ENCODE measurements at places on chromosomes 6 and 20.
A peak's percentile ranks its signal among the peaks of the same experiment; 100 is the strongest.

DNA sequence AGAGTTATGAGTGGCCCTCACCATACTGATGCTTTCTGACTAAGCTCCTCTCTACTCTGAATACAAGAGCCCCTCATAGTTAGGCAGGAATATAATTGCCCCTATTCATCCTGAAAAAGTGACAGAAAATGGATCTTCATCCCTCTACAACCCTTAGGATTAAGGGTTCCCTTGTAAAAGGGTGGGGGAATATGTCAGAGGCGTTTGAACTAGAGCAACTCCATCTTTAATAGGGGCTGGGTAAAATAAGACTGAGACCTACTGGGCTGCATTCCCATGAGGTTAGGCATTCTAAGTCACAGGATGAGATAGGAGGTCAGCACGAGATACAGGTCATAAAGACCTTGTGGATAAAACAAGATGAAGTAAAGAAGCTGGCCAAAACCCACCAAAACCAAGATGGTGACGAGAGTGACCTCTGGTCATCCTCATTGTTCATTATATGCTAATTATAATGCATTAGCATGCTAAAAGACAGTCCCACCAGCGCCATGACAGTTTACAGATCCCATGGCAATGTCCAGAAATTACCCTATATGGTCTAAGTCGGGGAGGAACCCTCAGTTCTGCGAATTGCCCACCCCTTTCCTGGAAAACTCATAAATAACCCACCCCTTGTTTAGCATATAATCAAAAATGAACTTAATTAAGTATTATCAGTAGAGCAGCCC, 4.7 kb upstream of the GTF3C6 start:
- DNase-seq = no peak

- no peak for DNase-seq
Observed at GRCh38 chr6:8888468-8888867, 453.1 kb upstream of the SLC35B3 start.

GRCh38 chr6:143928853-143929252, 64.6 kb downstream of the ZC2HC1B start:
- DNase-seq = no peak

- DNase-seq = no peak
Observed at GRCh38 chr6:15960740-15961634, 167.9 kb upstream of the MYLIP start.

DNA sequence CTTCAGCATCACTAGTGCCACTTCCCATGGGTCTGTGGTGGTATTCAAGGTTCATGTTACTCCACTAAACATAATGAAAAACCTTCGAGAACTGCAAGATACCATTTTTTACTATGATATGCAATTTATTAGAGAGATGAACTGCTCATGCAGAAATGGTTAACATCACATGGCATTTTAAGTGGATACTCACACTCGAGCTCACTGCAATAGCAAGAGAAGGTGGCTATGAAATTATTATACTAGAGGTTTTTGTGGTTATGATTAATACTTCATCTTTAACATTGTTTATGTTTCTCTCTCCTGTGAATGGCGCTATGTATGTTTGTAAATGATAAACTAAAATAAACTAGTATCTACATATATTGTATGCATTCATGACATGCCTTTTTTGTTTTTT, 35.1 kb downstream of the SCAF8 start:
- no peak for DNase-seq

GRCh38 chr6:80541886-80542285, 435.4 kb downstream of the BCKDHB start:
- no peak for DNase-seq

DNA sequence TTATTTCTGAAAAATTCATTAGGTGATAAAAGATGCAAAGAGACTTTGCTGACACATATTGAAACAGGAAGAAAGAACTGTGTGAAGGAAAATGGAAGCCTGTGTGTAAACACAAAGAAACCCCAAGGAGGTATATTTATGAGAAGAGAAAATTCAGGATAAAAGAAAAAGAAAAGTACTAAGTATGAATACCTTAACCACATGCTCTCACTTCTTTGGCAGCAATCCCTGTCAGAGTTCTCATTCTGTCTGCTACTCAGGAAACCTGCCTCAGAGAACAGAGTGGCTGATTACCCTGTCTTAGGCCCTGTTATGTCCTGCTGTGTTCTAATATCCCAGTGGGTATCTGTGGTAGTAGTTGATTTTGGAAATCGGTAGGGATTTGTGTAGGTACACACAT, 457.9 kb downstream of the TBC1D32 start:
- no peak for DNase-seq

DNA sequence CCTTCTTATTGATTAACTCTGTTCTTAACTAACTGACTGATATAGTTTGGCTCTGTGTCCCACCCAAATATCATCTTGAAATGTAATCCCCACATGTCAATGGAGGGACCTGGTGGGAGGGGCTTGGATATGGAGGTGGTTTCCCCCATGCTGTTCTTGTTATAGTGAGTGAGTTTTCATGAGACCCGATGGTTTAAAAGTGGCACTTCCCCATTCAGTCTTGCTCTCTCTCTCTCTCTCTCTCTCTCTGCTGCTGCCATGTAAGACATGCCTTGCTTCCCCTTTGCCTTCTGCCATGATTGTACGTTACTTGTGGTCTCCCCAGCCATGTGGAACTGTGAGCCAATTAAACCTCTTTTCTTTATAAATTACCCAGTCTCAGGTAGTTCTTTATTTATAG, 81.8 kb upstream of the SPACA1 start:
- no peak for DNase-seq

DNA sequence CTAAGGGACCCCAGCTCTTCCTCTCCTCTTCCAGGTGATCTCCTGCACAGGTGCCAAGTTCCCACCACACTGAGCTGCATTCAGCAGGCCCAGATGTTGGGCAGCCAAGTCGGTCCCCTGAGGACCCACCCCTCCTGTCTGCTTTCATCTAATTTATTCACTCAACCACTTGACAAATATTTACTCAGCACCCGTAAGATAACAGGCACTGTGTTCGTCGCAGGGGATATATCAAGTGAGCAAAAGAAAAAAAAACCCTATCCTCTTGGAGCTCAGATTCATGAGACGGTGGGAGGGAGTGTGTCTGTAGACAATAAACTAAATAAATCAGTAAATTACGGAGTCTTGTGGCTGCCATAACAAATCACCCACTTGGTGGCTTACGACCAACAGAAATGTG, 143.6 kb downstream of the MRPL14 start:
- DNase-seq = no peak

- no peak for DNase-seq
Observed at GRCh38 chr6:107539409-107539808, 49.5 kb downstream of the SOBP start.

DNA sequence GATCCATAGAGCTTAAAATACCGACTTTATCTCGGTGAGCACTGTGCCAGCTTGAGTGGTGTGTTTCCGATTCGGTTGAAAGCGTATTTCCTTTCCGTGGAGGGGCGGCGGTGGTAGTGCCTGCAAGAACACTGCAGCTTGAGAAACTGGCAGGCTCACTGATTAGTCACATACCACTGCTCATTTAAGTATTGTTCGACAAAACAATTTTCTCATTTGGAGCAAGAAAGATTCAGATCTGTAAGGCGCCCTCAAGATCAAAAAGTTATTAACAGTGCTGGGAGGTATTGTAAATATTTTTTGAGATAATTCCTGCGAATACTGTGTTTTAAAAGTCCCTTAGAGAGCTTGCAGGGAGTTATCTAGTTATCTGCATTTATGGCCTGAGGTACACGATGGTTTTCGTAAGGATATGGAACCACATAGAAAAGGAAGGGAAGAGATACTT, 1.3 kb downstream of the MAPK14 start:
- DNase-seq = peak; percentile 70

GRCh38 chr6:160167604-160168399, 46.2 kb downstream of the SLC22A1 start:
- DNase-seq = no peak

GRCh38 chr20:50446351-50447101, 63.7 kb upstream of the PTPN1 start:
- DNase-seq = no peak

DNA sequence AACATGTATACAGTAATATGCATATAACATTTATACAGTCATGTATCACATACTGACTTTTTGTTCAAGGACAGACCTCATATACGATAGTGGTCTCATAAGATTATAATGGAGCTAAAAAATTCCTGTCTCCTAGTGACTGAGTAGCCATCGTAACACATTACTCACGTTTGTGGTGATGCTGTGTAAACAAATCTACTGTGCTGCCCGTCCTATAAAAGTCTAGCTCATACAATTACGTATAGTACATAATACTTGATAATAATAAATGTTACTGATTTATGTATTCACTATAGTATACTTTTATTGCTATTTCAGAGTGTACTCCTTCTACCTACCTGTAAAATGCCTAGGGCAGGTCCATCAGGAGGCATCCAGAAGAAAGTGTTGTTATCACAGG, 17.4 kb downstream of the SERAC1 start:
- no peak for DNase-seq

DNA sequence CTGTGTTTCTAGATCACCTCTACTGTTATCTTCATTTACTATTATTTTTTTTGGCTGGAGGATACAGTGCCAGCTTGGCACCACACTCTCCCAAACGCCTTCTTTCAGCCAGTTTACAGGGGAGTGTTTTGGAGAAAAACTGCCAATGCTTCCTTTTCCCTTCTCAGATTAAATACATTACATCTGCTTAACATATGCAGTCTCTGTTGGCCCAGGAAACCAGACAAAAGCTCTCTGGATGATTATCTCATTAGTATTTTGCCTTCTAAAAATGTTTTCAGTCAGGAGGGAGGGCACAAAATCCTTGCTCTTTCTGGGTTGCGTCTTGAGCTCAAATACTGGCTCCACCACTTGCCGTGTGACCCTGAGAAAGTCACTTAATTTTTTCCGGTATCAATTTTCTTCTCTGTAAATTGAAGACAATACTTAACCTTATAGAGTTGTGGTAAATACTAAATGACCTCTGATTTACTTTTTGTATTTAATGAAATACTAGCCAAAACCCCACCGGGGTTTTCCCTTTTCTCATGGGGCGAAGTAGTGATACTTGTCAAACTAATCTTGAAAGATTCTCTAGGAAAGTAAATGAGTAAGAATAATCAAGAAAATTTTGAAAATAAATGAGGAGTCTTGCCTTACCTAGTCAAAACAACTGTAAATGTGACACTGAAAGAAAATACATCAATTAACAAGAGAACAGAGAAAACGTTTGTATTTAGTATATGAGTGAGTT, 146.2 kb downstream of the MMS22L start:
- DNase-seq = no peak

GRCh38 chr6:46484081-46484820, 7.0 kb downstream of the RCAN2 start:
- no peak for DNase-seq

- no peak for DNase-seq
Observed at GRCh38 chr6:125164696-125165095, 11.1 kb downstream of the TPD52L1 start.

- DNase-seq = no peak
Observed at GRCh38 chr20:35116258-35116657, 23.7 kb upstream of the TRPC4AP start.

DNA sequence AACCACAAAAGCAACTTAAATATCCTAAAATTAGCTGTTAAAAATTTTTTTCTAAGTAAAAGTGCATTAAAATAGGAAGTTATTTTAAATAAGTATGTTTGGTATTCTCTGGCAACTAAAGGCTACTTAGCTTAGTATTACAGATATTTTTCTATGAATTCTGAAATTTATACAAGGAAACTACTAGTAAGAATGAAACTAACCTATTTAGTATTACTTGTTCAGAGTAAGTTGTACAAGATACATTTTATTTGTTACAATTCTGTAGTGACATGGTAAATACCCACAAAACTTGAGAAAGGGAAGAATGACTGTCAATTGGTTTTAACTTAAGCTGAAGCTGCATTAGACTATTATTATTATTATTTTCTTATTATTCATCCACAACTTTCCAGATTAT, 6.5 kb downstream of the PHIP start:
- DNase-seq = no peak

DNA sequence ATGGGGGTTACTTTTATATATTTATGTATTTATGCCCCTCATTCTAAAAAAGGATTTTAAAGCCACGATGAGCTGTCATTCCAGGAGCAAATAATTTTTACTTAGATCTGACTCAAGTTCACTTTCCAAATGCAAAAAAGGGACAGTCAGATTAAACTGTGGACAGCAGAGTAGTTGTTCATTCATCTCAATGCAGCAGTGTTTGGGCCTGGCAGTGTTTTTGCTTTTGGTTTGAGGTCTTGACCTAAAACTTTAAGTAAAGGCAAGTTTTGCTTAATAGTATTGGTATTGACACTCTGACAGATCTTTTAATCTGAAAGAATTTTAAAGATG, 13.9 kb downstream of the JARID2 start:
- DNase-seq = no peak

DNA sequence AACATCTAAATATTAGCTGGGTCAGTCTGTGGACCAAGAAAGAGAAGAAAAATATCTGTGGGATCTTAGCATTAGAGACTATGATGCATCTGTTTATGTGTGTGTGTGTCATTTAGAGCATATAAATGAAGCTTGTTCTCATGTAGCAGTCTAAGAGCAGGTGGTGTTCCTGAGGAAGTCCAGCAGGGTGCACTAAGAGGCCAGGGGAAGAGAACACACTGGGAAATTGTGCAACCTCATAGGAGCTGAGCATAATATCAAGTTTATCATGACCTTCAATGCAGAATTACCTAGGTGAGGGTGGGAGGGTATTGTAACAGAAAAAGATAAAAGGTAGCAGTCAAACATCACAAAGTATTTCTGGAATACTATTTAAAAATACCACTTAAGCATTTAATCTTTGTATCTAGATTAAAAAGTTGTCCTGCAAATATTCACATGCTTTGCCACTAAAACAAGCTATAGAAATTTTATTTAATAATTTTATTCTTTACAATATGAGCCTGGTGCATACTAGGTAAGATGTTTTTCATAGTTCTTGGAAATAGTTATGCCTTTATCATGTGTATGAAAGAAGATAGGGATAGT, 80.5 kb downstream of the SMPDL3A start:
- DNase-seq = no peak

- no peak for DNase-seq
Observed at GRCh38 chr20:5864873-5865587, 85.3 kb downstream of the TRMT6 start.

- DNase-seq = no peak
Observed at GRCh38 chr20:10832141-10832540, 158.3 kb upstream of the JAG1 start.

GRCh38 chr6:7589221-7589620, 777 bp upstream of the SNRNP48 start:
- DNase-seq = no peak

DNA sequence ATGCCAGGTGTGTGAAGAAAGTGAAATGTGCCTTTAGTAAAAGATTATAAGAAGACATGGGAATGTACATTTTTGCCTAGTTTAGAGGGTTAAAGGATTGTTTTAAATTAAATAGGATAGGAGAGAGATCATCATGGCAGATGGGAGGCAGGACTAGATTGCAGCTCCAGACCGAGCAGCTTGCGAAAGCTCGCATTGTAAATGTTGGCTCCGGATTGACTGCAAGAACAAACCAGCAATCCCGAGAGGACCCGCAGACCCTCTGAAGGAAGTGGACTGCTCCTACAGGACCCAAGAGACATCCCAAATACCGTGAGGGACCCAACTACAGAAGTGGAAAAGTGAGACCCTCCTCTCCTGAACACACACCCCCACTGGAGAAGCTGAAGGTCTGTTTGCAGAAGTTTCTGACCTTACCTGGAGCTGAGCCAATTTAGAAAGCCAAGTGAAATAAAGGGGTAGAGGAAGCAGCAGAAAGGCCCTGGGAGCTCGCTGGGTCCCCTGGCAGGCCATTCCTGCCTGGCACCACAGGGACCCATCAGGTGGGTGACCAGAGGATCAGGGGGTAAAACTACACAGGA, 30.0 kb upstream of the TPD52L1 start:
- DNase-seq = no peak

Measured in stimulated activated CD4-positive, alpha-beta T cell treated with anti-CD3 and anti-CD28 coated beads, Interleukin-1b, Interleukin-23, amount 100 ng/mL, for 24 hours (primary cell).